ENCODE measurements at places on chromosomes 5 and 9.

- no peak for DNase-seq
Observed at GRCh38 chr9:5579881-5580280, 49.0 kb upstream of the RIC1 start.

DNA sequence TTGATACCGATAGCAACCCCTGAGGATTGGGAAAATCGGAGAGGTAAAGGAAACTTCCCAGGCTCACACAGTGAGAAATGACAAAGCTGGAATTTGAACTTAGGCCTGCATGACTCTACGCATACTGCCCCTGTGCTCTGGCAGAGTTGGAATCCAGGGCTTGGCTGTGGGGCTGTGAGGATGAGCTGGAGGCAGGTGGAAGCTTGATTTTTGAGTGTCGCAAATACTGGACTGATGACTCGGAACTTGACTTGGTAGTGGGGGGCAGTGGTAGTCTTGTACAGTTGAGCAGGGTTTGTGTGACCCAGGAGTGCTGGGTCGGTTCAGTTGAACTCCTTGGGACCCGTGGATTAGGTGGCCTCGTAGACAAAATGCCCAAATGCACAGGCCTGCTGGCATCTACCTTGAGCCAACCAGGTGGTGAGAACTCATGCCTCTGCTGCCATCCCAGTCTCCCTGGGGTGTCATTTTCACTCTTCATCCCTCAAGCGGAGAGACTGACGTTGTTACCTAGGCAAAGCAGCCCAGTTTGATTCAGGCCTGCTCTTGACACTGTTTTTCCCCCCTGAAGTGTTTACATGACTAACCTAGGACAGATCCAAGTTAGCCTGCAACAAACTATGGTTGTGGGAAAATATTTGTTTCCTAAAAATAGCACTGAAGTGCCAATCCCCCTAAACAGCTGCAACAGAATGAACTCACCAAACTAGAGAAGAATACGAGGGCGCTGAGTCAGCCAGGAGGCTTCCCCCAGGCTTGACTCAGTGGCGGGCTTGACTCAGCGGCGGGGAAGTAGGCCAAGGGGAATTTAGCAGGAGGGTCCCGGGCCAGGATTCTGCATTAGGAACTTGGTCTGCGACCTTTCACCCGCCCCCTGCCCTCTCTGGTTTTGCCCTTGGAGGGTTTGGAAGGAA is 45.7 kb upstream of the ORM1 start:
- no peak for DNase-seq

DNA sequence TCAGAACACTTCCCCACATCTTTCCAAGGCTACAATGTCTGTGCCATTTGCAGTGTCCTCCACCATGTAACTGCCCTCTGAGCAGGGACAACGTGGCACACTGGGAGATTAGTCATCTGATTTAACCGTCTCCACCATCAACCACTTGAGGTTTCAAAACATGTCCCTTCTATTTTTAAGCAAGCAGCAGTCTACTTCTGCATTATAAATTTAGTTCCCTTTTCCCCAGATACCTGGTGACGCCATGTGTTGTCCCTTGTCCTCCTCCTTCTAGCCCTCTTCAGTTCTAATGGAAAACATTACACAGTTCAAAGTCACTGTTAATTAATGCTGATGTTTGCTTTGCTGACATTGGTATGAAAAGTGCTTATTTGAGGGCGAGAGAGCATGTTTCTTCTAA is 52.8 kb downstream of the ATP10B start:
- DNase-seq = no peak

DNA sequence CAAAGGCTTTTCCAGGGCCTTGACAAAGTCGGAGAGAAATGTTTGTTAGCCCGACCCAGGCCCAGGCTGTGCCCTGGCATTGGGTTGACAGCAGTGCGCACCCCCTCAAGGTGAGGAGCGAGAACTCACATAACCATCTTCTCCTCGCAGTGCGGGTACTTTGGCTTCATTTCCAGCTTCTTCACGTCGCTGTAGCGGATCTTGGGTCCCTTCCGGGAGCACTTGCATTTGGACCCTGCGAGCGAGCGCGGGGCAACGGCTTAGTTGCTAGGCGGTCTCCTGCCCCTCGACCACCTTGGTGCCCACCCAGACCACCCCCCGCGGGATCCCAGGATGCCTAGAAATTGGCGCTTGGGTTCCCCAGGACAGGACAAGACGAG is 496 bp downstream of the CXCL14 start:
- no peak for DNase-seq

Data from cortex of kidney (tissue), 1 donor.